ENCODE measurements at places on chromosomes 13 and 19.

DNA sequence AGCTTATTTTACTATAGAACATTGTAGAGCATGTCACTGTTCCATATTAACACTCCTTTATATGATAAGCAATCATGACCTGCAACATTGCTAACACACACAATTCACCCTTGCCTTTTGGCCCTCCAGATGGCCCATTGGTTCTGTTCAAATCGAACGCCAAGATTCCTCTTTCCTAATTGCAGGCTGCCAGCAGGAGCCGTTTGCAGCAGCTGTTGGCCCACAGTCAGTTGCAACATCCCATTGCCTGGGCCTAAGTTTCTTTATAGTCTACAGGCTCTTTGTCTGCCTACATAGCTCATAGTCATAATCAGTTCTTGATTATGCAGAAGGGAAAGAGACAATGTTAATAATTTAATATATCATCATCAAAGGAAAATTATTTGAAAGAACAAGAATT, 37.6 kb downstream of the KCTD12 start:
- no peak for DNase-seq

DNA sequence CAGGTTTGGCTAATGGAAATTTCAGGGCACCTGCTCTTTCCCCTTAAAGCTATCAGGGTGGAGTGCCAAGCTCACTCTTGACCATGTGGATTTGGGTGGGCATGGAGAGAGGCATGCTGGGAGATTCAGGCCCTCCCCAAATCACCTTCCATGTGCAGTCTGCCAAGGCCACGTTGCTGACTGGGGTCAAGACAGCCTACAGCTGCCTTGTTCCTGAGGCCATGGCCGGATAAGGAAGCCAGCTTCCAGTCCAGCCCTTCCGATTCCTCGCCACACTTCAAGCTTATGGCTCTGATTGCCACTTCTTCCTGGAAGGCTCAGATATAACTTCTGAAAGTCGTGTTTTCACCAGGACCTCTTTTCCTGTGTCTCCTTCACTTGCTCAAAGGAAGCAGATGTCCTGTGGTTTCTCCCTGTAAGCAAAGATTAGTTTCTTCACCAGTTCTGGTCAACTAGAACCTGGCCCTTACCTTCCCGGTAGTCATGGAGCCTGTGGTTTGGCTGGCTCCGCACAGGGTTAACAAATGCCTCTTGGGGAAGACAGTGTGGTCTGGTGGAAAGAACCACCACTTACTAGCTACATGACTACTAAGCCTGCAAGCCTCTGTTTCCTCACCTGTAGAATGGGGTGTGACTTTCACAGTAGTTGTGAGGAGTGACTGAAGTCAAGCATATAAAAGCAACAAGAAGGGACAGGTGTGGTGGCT, 16.1 kb upstream of the TPT1 start:
- DNase-seq: no peak

DNA sequence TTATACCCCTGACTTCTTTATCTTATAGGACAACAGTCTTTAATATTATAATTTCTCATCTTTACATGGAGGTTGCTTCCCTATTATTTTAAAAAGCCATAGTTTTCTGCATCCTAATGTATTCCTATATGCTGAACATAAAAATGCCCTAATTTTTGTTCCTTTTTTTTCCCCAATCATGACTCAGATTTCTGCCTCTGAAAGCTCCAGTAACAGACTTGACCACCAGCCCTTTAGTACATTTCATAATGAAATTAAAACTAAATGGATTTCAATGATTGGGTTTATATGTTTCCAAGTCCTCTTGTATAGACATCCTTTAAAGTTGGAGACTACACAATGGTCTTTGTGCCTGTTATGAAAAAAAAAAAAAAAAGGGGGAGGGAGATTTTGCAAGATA, 712.5 kb downstream of the DIAPH3 start:
- no peak for DNase-seq

DNA sequence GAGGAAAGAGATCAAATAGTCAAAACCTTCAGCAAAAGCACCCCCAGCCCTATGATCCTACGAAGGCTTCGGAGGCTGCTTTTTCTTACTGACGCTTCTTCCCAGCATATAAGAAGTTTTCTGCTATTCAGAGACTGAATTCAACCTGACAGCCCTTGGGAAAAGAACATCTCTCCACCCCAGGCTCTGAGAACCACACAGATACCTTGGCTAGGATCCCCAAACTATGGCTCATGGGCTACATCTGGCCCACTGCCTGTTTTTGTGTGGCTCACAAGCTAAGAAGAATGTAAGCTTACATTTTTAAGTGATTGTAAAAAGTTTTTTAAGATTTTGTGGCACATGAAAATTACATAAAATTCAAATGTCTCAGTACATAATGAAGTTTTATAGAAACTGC, 3.0 kb downstream of the SLC15A1 start:
- DNase-seq: no peak
